ENCODE measurements at places on chromosomes 6 and 20.

- no peak for DNase-seq
Observed at GRCh38 chr6:52517502-52518278, 59.2 kb downstream of the TRAM2 start.

DNA sequence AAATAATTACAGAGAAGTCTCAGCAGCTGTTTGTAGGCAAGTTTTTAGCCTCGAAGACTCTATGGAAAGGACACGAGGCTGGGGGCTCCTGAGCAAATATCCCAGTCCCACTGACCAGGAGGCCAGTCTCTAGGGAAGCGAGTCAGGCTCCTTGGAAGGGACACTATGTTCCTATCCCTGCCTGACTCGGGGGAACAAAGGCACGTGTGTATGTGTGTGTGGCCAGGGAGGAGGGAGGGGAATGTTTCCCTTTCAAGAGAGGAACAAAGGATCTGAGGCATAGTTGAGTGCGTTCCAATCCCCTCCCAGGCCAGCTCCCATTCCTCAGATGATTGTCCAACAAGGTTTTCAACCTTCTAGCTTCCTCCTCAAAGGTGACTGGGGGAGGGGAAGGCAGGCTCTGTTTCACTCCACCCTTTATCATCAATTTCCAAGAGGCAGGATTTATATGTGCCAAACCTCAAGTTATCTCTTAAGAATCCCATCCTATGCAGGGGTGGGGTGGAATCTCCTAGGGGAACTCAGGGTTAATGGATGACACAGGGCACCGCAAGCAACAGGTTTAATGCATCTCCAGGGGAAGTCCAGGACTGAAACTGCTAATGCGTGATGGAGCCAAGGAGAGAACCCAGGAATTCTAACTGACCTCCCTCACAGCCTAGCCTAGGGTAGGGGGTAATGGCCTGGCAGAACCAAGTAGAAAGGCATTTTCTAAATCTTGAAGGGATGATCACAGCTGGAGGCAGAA, 9.9 kb downstream of the BCL2L1 start:
- DNase-seq: no peak

DNA sequence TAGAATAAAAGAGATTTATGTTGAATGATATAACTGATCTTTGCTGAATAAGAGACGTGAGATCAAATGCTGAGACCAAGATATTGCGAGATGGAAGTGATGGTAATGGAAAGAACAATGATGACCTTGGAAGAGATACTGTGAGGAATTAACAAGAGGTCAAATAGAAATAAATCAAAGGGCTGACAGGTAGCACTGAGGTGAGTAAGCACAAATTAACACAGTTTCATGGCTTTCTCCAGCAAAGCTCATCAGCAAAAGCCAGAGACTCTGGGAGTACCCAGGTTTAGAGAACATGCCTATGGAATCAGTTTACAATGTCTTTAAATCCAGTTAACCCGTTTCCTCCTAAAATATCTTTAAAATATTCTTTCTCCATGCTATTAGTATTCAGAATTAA, 53.3 kb downstream of the POU3F2 start:
- no peak for DNase-seq

- no peak for DNase-seq
Observed at GRCh38 chr6:30061858-30062458, 893 bp downstream of the POLR1H start.

DNA sequence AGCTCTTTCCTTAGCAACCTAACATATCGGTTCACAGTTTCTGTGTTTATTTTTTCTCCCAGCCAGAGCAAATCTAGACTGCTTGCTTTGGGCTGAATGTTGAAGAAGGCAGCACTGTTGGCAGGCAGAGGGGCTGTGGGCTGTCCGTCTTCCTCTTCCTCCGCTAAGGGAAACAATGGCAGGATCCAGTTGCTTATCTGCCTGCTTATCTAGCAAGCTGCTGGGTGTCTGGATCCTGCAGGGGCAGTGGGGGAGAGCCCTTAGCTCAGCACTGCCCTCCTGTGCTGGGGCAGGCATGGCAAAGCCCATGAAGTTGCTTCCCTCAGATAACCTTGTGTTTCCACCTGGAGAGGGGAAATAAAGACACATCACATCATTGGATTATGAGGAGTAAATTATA, 92.7 kb upstream of the CD93 start:
- no peak for DNase-seq

GRCh38 chr6:164911873-164912580, 397.4 kb downstream of the C6orf118 start:
- DNase-seq: no peak

Data from GM19239 (cell line).